ENCODE measurements at places on chromosomes 2 and 18.

- DNase-seq = no peak
Measured at GRCh38 chr2:216387262-216387661, 15.0 kb upstream of the MARCHF4 start.

- DNase-seq = no peak
Measured at GRCh38 chr2:150480971-150481830, 6.3 kb downstream of the RND3 start.

DNA sequence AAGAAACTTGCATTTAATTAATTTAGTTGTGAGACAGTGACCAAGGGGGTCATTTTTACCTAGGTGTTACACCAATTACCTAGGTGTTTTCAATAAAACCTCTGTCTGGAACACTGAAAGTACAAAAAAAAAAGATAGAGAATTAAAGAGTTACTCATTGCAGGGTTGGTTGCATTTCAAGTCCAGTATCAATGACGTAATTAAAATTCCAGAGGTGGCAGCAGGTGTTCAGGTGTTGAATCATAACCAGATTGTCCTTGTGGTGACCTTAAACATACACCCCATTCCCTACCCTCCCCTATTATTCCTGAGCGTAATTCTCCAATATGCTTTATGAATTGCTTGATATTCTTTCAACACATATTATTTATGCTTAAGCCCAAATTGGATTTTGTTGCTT, 352.0 kb upstream of the SLC8A1 start:
- no peak for DNase-seq

DNA sequence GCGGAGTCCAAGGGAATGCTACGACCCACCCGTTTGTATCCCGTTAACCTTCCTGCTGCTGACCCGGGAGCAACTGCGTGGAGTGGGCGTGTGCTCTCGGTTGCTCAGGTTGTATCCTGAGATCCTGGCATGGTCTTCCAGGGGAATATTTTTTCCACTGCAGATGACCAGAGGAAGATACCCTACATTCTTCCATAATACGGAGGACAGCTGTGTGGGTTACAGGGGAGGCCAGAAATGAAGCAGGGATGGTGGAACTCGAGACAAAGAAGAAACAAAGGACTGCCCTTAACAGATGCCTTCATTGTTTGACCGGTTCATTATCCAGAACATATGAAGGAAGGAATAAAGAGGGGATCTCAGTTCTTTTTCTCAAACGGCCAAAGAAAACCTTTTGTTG, 39.8 kb upstream of the CAB39 start:
- no peak for DNase-seq

DNA sequence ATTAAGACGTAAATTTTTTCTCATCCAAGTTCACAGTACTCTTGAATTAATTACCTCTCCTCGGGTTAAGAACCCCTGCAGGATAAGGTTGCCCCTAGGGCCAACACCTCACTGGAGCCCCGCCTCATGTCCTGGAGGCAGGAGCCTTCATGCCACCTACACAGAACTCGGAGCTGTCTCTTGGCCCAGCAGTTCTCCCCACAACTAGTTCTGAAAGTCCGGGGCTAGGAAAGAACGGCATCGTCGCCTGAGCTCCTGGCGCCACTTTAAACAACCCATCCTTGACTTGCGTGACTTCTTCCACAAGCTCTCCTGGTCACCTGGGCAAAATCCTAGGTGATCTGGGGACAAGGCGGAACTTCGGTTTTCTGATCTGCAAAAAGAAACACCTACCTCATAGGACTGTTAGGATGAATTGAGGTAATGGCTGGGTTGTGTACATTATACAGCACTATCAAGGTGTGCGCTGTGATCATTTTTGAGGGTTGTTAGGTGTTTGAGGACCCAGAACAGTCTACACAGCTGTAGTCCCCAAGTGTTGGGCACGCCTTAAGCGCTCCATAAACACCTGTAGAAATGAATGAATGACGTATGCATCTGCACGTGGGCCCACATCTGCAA, 641 bp upstream of the ITGA6 start:
- DNase-seq = no peak

- no peak for DNase-seq
Measured at GRCh38 chr2:120338015-120338414, 7.9 kb upstream of the INHBB start.

Data from putamen (tissue), 1 donor.